ENCODE measurements at places on chromosomes 13 and 19. TPM values are rescaled to one million over a fixed set of nuclear protein-coding genes. Genes with fewer than 3 reads are reported as not detected.

DNA sequence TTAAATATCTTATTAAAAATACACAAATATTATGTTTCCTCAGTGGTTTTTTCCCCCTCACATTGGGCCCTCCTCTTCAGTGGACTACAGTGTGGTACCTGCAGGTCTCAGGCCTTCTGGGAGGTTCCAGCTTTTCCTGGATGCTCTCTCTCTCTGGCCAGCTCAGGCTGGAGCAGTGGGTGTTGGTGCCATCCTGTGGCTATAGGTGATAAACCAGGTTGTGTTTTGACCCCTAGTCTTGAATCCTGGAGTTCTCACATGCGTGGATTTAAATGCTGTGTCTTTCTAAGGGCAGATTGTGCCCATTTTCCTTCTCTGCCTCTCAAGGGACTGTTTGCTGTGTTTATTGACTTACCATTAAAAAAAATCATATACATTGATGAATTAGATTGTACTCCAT, 41.2 kb upstream of the ZNF527 start:
- DNase-seq = no peak

- no peak for DNase-seq
Observed at GRCh38 chr13:106515635-106516254, 19.7 kb downstream of the EFNB2 start.

GRCh38 chr13:99307648-99308339, 595 bp upstream of the GPR183 start:
- no peak for DNase-seq

DNA sequence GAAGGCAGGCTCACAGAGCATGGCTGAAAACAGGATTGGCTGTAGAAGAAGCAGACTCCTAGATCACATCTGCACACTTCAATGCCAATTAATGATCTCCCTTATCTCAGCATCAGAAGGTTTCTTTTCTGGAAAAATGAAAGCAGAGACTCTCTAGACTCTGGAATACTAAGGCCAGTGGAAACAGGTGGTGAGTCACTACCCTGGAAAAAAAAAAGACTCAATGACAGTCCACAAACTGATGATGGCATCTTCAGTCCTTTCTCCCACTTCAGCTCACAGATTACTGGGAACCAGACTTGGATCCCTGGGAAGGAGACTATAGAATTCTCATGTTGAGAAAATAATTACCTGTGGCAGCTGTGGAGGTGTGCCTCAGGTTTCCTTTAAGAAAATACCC, 47.5 kb upstream of the MBNL2 start:
- DNase-seq = no peak

- no peak for DNase-seq
Observed at GRCh38 chr13:65453982-65454381, 1776.2 kb downstream of the PCDH9 start.

GRCh38 chr13:20360835-20361412, 128.8 kb upstream of the GJB6 start:
- DNase-seq = no peak

DNA sequence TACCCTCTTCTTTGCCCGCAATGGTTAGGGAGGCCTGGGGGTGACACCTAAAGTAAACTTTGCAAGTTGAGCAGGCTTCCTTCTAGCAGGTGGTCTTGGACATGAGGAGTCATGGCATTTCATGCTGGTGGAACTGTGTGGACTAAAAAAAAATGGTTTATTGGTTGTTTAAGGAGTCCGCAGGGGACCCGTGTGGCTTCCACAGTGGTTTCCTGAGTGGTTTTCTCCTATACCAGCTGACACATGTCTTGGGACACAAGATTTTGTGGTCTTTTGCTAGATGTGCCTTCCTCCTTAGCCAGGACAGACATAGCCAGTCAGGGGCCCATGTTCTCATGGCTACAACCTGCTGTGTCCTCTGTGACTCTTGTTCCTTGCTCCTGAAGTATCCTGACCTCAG, 1.5 kb downstream of the ZNF543 start:
- DNase-seq = no peak

- no peak for DNase-seq
Observed at GRCh38 chr13:26923824-26924605, 163.4 kb upstream of the GPR12 start.

DNA sequence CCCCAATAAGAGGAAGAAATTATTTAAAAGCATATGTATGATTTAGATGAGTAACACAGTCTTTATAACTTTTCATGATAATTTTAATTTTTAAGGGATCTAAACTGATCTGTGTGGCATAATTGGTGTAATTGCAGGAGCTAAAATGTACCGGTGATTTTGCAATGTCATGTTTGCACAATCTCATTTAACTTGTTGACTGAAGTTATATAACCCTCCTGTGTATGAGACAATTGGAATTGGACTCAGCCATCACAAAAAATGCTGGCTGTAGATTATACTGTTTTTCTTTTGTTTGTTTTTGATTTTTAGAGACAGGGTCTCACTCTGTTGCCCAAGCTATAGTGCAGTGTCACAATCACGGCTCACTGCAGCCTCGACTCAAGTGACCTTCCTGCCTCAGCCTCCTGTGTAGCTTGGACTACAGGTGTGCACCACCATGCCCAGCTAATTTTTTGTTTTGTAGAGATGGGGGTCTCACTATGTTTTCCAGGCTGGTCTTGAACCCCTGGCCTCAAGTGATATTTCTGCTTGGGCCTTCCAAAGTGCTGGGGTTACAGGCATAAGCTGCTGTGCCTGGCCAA, 26.1 kb downstream of the FGF9 start:
- DNase-seq = no peak

- peak; percentile 87 for DNase-seq
Observed at GRCh38 chr19:2462635-2463421, 6.1 kb upstream of the LMNB2 start.

CASP14 gene
- not detected for total RNA-seq

HSPH1 gene
- 74.1 TPM for total RNA-seq

DMKN gene
- 4.2 TPM for total RNA-seq

TEX26 gene
- total RNA-seq = 1.3 TPM
